Stimulated activated CD8-positive, alpha-beta memory T cell treated with anti-CD3 and anti-CD28 coated beads, Interleukin-4, amount 100 ng/mL, for 24 hours (primary cell): ENCODE measurements at places on chromosomes 12 and 14.

- no peak for DNase-seq
Observed at GRCh38 chr12:57897286-57897974, 43.9 kb upstream of the ATP23 start.

DNA sequence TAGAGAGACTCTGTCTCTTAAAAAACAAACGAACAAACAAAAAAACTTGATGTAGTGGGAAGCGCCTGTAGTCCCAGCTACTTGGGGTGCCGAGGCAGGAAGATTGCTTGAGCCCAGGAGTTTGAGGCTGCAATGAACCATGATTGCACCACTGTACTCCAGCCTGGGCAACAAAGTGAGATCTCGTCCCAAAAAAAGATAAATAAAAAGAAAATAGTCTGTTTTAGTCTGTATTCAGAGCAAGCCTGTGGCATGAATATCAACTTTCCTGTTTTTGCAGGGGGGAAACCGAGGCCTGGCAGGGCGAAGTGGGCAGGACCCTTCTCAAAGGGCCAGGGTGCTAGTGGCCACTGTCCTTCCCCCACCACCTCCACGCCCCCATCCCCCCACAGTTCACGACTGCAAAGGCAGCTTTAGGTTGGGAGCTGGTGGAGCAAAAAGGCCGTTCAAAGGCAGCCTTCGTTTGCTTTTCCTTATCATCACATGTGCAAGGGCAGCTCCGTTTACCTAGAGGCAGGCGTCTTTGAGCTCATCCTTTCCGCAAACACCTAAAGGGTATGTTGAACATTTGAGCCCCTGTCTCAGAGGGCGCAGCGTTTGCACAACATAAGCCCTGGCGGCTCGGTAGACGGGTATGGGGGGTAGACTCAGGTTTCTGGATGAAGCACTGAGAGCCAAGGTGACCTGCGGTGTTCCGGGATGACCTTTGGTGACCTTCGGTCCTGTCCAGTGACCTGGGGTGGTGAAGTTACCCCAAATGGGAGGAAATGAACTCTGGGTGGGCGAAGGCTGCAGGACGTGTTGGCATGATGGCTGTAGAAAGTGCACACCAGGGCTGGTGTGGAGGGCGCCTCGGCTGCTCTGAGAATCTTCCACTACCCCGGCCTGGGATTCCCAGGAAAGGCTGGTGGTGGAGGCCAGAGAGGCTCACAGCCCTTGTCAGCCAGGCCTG lies 8.7 kb upstream of the MEG3 start:
- DNase-seq = no peak

DNA sequence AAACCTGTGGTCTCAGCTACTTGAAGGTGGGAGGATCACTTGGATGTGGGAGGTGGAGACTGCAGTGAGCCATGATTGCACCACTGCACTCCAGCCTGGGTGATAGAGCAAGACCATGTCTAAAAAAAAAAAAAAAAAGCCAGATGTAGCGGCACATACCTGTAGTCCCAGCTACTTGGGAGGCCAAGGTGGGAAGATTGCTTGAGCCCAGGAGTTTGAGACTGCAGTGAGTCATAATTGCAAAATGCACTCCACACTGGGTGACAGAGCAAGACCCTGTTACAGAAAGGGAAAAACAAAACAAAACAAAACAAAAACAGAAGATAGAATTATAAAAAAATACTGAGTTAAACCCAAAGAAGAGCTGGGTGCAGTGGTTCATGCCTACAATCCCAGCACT lies 29.1 kb upstream of the APOF start:
- no peak for DNase-seq

- no peak for DNase-seq
Observed at GRCh38 chr14:22489957-22490950, 98.8 kb downstream of the DAD1 start.

DNA sequence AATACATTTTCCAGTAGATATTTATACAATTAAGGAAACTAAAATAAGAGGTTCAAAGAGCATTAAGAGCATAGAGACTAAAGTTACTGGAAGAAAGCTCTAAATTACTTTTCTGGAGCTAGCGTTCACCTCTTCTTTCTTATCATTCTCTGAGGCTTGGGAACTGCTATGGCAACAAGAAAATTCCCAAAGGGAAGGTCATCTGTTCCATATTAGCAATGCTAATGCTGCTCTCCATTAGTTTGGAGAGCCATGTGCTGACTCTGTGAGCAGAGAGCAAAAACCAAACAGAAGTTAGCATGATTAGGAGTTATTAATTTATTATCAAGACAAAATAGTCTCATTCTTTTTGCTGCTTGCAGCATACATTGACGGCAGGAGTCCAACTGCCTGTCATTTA lies 143.1 kb upstream of the SLC16A7 start:
- DNase-seq = no peak

DNA sequence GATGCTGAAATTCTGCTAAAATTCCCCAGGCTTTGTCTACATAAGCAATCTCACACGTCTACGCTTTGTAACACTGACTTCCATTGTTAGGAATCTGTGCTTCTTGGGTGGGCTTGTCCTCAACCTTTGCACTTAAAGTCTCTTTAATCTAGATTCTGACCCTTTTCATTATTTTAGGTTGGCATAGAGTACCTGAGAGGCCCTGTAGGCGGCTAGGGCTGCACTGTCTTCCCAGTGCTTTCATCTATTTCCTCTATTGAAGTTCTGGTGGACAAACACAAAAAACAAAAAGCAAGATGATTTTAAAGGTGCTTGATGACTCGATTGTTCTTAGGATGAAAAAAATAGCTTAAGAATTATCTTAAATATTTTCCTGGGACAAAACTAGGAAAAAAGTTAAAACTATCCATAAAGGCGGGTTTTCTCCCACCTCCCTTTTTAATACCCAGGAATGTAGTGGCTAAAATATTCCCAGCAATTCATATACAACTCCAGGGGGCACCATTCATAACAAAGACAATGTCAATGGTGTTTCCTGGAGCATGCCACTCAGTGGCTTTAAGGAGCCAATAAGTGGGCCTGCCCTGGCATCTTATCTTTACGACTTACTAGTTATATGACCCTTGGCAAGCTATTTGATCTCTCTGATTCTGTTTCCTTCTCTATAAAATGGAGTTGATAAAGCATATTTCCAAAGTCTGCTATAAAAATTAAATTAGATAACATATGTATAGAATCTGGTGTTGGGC lies 197.5 kb downstream of the STXBP6 start:
- no peak for DNase-seq

- no peak for DNase-seq
Observed at GRCh38 chr14:105532735-105533141, 6.4 kb downstream of the TMEM121 start.

GRCh38 chr14:23751616-23752015 lies 115.5 kb downstream of the DHRS2 start:
- no peak for DNase-seq

- DNase-seq = no peak
Observed at GRCh38 chr12:41438854-41439541, 250.9 kb downstream of the PDZRN4 start.

- DNase-seq = no peak
Observed at GRCh38 chr12:79371226-79371625, 319.5 kb downstream of the PAWR start.

DNA sequence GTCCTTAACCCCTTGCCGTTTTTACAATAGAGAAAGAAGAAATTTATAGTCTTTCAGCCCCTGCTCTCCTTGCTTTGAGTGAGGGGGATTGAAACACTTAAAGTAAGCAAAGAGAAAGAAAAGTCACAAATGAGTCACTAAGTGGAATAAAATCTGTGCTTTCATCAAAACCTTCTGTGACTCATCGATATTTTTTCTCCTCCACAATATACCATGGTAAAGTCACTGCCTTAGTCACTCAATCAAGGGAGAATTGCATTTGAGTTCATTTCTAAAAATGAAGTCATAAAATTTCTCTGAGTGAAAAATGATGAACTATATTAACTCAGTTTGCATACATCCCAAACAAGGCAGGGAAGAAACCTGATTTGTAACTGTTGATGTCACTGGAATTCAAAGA lies 470.3 kb downstream of the FOXG1 start:
- no peak for DNase-seq

DNA sequence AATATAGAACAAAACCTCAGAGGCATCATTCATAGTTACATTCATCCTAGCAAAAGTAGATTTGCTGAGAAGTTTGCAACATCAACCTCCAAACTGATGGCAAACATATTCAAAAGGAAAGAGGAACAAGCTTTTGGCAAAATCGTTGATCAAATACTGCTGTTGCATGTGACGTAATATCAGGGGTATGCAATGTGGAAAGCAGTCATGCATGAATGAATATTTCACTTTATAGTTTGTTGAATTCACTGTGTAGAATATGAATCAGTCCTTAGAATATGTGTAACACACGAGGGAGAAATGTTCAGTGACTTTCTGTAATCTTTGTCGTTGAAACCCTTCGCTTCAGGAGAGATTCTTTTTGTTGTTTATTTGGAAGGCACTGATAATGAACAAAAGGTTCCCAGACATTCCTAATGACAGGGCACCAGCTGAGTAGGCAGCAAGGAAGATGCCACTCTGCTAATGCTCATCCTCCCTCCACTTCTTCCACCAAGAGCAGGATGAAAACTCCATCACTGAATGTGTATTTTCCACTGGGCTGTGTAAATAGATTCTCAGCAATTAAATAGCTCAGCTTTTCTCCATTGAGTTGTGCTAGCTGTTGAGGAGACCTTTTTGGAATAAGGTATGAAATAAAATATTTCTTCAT lies 126.1 kb downstream of the PELI2 start:
- DNase-seq = no peak

DNA sequence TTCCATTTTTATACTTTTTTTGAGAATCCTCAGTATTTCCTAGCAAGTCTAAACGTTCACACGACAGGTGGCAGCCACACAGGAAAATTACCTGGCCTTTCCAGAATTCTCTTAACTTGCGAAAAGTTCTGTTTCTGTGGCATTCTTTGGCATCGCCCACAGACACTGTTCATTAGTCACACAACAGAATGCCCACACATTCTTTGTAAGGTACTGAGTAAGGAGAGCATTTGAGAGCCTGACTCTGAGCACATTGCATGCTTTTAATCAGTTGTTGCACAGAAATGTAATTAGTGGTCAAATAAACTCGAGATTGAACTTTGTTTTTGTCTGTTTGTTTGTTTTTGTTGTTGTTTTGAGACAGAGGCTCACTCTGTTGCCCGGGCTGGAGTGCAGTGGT lies 52.4 kb downstream of the LMNTD1 start:
- no peak for DNase-seq

DNA sequence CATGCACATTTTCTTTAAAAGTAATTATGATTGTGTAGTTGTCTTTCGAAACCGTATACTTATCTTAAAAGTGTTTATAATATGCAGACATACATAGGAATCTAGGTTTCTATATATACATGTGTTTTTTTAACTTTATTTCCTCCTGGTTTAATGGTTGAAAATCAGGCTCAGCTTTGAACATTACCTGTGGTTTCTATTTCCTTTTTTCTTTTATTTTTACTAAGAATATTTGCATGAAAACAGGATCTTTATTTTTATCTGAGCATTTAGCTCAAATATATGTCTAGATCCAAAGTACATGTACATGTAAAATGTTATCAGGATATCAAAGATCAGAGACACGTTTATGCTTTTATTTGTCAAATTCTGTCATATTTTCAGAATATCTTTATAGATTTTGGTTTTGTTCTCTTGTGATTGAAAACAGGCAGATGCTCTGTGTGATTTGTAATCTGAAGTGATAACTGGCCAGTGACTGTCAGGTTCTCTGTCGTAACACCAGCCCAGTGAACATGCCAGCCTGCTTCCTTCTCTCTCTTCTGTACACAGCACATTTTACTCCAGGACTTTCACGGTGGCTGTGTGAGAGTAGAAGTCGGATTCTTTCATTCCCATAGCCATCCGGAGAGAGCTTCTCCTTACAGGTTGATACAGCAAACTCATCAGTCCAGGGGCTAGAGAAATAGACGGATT lies 13.7 kb downstream of the TCTN1 start:
- DNase-seq = no peak

DNA sequence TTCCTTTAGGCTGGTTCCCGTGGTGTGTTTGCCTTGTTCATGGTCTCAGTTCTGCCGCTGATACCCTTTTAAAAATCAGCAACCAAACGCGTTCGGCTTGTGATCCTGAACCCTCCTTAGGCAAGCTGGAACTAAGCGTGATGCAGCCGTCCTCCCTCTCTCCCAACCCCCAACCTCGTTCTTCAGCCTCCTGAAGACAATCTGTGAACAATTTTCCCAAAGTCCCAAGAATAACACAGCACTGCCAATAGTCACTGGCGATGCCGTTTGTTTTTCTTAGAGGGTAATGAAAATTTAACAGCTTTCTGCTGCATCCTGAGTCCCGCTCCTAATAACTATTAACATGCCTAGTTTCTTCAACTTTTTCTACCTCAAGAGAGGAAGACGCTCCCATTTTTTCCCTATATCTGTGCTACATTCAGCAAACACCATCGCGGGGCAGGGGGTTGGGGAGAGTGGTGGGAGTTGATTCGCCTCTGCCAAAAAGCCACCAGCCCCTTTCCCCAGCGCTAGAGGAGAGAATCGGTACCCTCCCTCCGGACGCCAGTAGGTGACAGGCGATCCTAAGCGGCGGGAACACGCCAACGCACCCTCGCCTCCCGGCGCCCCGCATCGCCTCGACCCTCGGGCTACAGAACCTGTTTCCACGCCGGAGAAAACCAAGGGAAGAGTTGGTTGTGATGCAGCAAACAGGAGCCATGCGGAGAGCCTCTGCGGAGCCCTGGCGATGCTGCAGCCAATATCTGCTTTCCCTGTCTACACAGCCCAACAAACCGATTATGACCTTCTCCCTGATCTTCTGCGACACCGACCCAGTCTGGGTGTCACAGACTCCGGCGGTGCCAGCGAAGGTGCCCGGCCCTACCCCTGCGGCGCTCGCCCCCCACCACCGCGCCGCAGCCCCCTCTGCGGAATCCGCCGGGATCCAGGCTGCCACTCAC lies 752 bp downstream of the PRICKLE1 start:
- DNase-seq = no peak

DNA sequence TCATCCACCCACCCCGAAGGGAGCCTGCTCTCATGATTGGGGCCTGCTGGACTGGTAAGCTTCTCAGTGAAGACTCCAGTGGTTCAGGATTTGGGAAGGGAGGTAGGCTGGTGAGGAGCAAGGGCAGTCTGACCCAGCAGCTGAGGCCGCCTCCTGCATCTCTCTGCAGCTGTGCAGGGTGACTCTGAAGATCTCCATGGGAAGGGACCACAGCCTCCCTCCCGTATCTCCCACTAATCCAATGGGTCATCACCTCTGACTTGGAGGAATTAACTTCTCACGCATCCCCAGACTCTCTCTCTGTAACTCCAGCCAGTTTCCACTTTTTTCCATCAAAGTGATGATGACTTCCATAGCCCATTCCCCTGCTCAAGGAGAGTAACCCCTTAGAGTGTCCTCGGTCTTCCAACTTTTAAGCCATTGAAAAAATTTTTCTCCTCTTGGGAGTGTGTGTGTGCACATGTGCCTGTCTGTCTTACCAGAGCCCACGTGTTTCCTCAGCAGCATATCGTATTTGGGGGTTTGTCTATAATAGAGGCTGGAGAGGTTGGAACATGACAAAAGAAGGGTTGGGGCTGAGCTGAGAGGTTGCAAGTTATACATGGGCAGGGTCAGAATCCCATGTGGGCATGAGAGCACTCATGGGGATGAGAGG lies 11.3 kb downstream of the CLSTN3 start:
- no peak for DNase-seq
